Aortic smooth muscle cell (primary cell): ENCODE measurements at places on chromosomes 2 and 18. TPM values are rescaled to one million over a fixed set of nuclear protein-coding genes. Genes with fewer than 3 reads are reported as not detected.

The TM4SF20 gene
- total RNA-seq: not detected in 2 replicates

The PIEZO2 gene
- 0.31 and 4.1 TPM in 2 replicates for total RNA-seq

The CYTIP gene
- 1.7 and 2.4 TPM in 2 replicates for total RNA-seq

The CACNB4 gene
- total RNA-seq: 0.79 and 1.3 TPM in 2 replicates

The POTEJ gene
- total RNA-seq: not detected in 2 replicates

The NEUROD1 gene
- total RNA-seq: not detected in 2 replicates

The OSBPL1A gene
- 28.1 and 40.3 TPM in 2 replicates for total RNA-seq

The CYP26B1 gene
- 0.25 and 0.92 TPM in 2 replicates for total RNA-seq

The ZNF385B gene
- under 0.01 TPM in 1 of 2 replicates, not detected in the other for total RNA-seq

The CFAP210 gene
- total RNA-seq: under 0.01 TPM in 1 of 2 replicates, not detected in the other

The STARD6 gene
- total RNA-seq: 0.44 and 0.53 TPM in 2 replicates

The ASTL gene
- total RNA-seq: not detected in 2 replicates

The TRIM54 gene
- 0.13 and 0.19 TPM in 2 replicates for total RNA-seq

The ALPI gene
- not detected in 2 replicates for total RNA-seq

The NCOA1 gene
- total RNA-seq: 12.4 and 18.2 TPM in 2 replicates

The IGFBP2 gene
- 807 and 1,153 TPM in 2 replicates for total RNA-seq

The POTEF gene
- not detected in 2 replicates for total RNA-seq

The TEX44 gene
- total RNA-seq: not detected in 2 replicates

The CASP8 gene
- total RNA-seq: 18.9 and 27.9 TPM in 2 replicates

The DAPL1 gene
- total RNA-seq: not detected in 2 replicates

The KIAA2012 gene
- total RNA-seq: under 0.01 TPM in 1 of 2 replicates, not detected in the other

The UGT1A8 gene
- not detected in 2 replicates for total RNA-seq

The SCTR gene
- not detected in 2 replicates for total RNA-seq

The TUBA3D gene
- total RNA-seq: not detected in 2 replicates

The TIGD1 gene
- total RNA-seq: 2.5 TPM in 2 replicates

The CCDC148 gene
- 0.26 and 0.37 TPM in 2 replicates for total RNA-seq

The VIT gene
- 0.12 and 0.13 TPM in 2 replicates for total RNA-seq

The WNT10A gene
- total RNA-seq: not detected in 2 replicates

The CYBRD1 gene
- 250 and 347 TPM in 2 replicates for total RNA-seq

The MOCOS gene
- total RNA-seq: 1.4 and 2.9 TPM in 2 replicates

The VWA3B gene
- total RNA-seq: not detected in 2 replicates

The ABHD1 gene
- total RNA-seq: 0.40 TPM in 1 of 2 replicates, not detected in the other

The ANKRD30BL gene
- not detected in 2 replicates for total RNA-seq

The TMEM18 gene
- total RNA-seq: 18.9 and 22.7 TPM in 2 replicates

The FABP1 gene
- total RNA-seq: not detected in 2 replicates

The CD8B gene
- not detected in 2 replicates for total RNA-seq

The FAP gene
- 91.9 and 141 TPM in 2 replicates for total RNA-seq

The MREG gene
- total RNA-seq: 1.2 and 1.7 TPM in 2 replicates

The HES6 gene
- total RNA-seq: 1.7 and 1.8 TPM in 2 replicates

The CCBE1 gene
- 26.0 and 38.0 TPM in 2 replicates for total RNA-seq

The HSBP1L1 gene
- 5.2 and 5.4 TPM in 2 replicates for total RNA-seq

The DLX2 gene
- 0.12 and 0.13 TPM in 2 replicates for total RNA-seq

The OST4 gene
- 560 and 659 TPM in 2 replicates for total RNA-seq

The CDK15 gene
- 0.12 TPM in 1 of 2 replicates, not detected in the other for total RNA-seq

The SOX11 gene
- total RNA-seq: not detected in 2 replicates

The PLEKHB2 gene
- 117 and 170 TPM in 2 replicates for total RNA-seq

The SIX2 gene
- total RNA-seq: 0.75 and 9.8 TPM in 2 replicates

The DOK6 gene
- 2.1 and 3.0 TPM in 2 replicates for total RNA-seq
